ENCODE measurements at places on chromosomes 6 and 20.
A peak's percentile ranks its signal among the peaks of the same experiment; 100 is the strongest.

GRCh38 chr6:3745566-3746118 is 5.9 kb downstream of the PXDC1 start:
- DNase-seq, result no peak

DNA sequence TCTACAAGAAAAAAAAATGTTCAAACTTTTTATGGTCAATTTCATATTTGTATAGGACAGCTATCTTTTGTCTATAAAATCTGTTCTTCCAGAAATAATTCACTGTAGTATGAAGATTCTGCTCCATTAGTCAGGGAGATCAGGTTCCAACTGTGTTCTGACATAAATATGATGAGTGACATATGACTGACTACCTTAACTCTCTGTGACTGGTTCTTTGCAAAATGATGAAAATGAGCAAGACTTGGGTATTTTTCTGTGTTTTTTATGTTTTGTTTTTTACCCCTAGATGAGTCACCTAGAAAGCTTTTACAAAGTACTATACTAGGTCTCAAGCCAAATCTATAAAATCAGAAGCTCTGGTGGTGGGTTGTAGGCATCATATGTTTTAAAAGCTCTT is 229.6 kb downstream of the MMUT start:
- DNase-seq, result no peak

- DNase-seq, result no peak
Observed at GRCh38 chr20:25296094-25297093, 48.5 kb downstream of the PYGB start.

DNA sequence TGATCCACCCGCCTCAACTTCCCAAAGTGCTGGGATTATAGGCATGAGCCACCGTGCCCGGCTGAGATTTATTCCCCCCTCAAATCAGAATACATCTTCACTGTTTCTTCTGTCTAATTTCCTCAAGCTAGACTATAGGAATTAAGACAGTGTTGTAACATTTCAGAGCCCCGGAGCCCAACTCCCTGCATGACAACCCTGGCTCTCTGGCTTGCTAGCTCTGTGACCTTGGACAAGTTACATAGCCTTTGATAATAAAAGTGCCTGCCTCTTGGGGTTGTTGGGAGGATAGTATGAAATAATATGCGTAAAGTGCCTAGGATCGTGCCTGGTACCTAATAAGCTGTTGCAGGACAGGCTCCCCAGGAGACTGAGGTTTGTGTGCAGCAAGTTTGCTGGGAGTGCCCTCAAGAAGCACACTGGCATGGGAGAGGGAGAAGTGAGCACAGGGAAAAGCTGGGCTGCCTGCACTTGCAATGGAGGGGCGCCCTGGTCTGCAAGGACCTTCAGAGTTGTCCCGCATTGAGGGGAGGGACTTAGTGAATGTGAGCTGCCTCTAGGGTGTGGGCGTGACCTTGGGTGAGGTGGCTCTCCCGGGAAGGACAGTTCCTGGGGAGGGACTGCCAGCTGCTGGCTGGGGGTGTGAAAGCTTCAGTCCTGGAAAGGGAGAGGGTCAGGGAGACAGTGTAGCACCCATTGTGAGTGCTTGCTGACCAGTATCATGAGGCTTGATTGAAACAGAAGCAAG is 43.4 kb downstream of the TAF8 start:
- no peak for DNase-seq

GRCh38 chr6:150696190-150696589 is 96.5 kb downstream of the PLEKHG1 start:
- no peak for DNase-seq

- no peak for DNase-seq
Observed at GRCh38 chr6:43948527-43949485, 178.4 kb downstream of the MRPL14 start.

DNA sequence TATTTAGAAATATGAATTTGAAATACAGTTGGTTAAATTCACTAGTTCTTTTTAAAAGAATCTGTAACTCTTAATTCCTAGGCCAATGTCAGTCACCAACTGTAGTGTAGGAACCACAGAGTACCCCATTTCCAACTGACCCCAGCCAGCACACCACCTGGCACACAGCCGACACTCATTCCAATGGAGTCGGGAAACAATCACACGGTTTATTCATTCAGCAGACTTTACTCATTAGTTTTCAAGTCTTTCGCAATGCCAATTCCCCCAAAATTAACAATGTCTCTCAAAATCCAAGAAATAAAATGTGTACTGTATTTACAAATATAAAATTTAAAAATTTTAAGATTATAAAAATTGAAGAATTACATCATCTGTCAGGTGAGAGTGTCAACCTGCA is 13.5 kb downstream of the ARG1 start:
- DNase-seq, result no peak

DNA sequence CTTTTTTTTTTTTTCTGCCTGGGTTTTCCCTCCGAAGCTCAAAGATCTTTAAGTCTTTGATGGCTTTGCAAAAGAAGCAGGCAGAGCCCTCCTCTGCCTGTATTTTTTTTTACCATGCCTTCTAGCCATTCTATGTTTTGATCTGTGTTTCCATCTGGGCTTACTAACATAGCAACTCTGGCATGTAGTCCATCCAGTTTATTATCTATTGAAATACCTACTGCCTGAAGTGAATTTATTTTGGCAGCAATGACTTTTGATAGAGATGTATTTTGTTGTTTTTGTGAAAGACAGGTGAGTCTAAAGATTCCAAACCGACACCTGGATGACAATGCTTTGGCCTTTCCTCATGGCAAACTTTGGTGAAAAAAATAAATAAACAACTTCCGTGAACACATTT is 1157.7 kb upstream of the MAP3K7 start:
- DNase-seq, result no peak

- no peak for DNase-seq
Observed at GRCh38 chr6:143553337-143553736, 41.8 kb upstream of the FUCA2 start.

GRCh38 chr6:163423696-163424095 is 9.2 kb downstream of the QKI start:
- DNase-seq, result no peak

- no peak for DNase-seq
Observed at GRCh38 chr6:16570946-16571345, 190.3 kb downstream of the ATXN1 start.

- DNase-seq, result no peak
Observed at GRCh38 chr6:21037453-21037852, 503.2 kb downstream of the CDKAL1 start.

GRCh38 chr6:97449444-97449966 is 166.5 kb upstream of the MMS22L start:
- no peak for DNase-seq

DNA sequence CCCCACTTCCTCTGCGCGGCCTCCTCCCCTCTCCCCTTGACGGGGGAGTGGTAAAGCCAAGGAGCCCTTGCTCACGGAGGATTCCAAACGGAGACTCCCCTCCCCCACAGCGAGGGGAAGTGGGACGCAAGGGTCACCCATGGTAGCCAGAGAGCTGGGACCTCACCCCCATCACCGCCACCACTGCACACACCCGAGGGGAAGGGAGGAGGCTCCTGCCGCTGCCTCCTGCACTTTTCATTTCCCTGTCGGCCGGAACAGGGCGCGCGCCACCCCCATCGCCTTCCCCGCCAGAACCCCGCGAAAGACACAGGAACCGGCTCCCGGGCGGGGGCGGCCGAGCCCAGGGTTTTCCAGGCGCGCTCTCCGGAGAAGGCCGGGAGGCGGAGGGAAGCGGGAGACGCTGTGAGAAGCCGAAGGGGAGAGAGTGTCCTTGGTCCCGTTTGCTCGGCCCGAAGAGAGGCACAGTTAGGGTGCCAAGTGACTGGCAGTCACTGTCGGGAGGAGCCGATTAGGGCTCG is 789 bp downstream of the CCND3 start:
- DNase-seq, result peak; percentile 51

DNA sequence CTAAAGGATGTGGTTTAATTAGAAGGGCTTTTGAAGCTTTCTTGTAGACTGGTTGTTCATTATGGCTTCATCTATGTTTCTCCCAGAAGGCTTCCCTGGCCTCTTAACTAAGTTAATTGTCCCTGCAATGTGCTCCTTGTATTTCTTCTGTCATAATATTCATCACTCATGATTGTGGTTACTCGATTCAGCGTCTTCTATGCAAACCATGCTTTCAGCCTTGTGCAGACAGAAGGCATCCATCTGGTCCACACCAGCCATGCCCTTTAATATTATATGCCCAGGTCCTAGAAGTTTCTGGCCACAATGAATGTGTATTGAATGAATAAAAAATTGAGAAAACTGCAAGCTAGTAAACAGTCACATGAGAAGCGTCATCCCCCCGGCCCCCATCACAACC is 163.2 kb downstream of the KHDC1L start:
- DNase-seq, result no peak

GRCh38 chr6:19757036-19757435 is 80.1 kb upstream of the ID4 start:
- no peak for DNase-seq

DNA sequence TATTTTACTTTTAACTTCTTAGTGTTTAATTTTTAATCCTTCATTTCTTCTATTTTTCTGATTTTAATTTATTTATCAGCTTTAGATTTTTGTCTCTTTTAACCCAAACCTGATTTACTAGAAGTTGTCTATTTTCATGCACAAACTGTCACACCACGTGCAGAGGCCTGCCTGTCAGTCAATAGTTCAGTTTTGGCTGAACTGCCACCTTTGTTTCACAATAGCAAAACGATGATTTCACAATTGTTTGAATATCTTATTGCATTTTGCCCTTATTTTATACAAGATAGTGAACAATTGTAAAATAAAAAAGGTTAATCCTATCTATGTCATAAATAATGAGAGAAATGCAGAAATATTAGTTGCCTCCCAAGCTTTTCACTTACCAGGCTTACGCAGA is 24.0 kb upstream of the PPP1R3G start:
- DNase-seq, result no peak

DNA sequence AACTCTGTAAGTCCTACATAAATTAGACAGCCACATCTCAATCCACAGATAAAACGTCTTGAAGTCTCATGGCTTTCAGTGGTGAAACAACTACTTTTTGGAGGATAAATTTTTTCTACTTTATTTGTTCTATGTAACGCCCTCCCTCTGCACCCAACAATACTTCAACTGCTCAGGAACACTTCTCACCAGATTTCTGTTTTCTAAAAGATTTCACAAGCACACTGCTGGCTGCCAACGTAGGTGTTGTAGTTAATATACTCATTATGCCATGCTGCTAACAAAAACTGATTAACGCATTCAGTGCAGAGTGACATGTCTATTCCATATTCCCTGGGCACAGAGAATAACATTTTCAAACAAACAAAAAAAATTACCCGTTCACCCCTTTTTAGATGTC is 10.2 kb downstream of the USP49 start:
- DNase-seq, result no peak

DNA sequence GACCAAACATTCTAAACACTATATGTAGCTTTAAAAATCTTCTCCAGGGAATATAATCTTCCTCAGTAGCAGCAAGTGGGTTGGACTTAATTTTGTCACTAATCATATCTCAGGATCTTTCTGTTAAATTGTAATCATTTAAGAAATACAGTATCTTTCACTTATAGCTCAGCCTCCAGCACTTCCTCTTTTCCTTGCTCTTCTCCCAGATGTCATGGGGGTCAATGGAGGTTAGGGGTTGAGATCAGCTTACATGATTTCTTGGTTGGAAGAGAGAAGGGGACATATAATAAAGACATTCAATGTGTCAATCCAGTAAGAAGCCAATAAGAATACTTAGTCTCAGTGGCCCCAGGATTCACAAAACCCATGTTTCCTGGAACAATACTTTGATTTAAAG is 15.7 kb upstream of the REPS1 start:
- DNase-seq, result no peak

DNA sequence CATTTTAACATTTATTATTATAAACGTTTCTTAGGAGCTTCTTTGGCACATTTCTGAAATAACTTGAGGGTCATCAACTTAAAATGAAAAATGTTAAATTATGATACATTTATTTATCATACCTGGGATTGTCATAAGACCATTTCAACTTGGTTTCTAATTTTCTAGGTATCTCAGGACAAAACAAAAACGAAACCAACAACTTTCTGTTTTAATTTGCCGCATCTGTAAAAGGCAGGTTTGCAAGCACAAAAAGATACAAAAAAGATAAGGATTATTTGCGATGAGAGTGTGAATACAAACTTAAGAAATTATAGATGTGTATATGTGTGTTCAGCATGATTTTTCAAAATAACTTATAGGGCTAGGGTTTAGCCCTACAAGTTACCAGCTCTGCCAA is 395.0 kb upstream of the RUNX2 start:
- DNase-seq, result no peak

DNA sequence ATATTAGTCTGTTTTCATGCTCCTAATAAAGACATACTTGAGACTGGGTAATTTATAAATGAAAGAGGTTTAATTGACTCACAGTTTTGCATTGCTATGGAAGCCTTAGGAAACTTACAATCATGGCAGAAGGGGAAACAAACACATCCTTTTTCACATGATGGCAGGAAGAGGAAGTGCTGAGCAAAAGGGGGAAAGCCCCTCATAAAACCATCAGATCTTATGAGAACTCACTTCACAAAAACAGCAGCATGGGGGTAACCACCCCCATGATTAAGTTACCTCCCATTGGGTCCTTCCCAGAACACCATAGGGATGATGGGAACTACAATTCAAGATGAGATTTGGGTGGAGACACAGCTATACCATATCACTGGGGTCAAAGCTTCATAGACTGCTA is 254.2 kb downstream of the ERMARD start:
- DNase-seq, result no peak

GRCh38 chr6:16947375-16948015 is 154.4 kb upstream of the STMND1 start:
- DNase-seq, result no peak

DNA sequence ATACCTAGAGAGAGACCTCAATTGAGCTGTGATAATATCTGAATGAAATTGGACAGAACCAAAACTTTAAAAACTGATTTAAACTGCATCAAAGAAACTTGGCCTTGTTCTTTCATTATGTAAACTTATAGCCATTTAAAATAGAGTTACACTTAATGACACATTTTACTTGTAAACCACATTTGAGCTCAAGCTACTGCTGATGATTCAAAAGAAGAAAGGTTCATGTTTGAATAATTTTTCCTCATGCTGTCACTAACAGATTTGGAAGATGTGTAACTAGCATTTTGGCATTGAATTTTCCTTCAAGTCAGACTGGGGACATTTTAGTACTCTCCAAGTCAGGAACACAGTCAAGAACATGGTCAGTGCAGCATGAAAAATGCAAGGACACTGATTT is 26.9 kb downstream of the POPDC3 start:
- no peak for DNase-seq

- no peak for DNase-seq
Observed at GRCh38 chr6:130928158-130928912, 101.1 kb downstream of the SMLR1 start.

- DNase-seq, result no peak
Observed at GRCh38 chr6:3022765-3023662, 23.3 kb downstream of the NQO2 start.

GRCh38 chr20:4261333-4262284 is 246.3 kb upstream of the RNF24 start:
- DNase-seq, result no peak

- DNase-seq, result no peak
Observed at GRCh38 chr6:14968056-14968637, 277.7 kb upstream of the JARID2 start.

- no peak for DNase-seq
Observed at GRCh38 chr20:23270382-23270911, 80.1 kb upstream of the NXT1 start.

Measured in activated gamma-delta T cell treated with anti-CD3 and anti-CD28 coated beads, Interleukin-2, amount 50 U/mL, for 16 hours (primary cell).